Fibroblast of skin of right quadriceps (primary cell): ENCODE measurements at places on chromosomes 1 and 21.

DNA sequence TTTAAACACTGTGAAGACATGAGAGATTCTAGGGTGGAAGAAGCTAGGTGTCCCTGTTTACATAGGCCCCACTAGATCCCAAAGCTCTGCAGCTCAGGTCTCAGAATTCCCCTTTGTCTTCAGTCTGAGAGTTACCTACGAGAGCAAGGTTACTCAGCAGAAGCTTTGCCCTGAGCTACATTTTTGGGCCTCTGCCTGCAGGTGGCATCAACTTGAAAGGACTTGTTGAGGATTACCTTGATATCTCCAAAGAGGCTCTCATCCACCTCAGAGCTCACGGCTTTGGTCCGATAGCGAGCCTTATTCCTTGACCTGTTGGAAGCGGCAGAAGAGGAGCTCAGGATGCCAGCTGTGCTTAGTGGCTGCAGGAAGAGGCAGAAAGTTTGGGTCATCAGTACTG is 7.0 kb downstream of the CFAP45 start:
- DNase-seq = no peak

DNA sequence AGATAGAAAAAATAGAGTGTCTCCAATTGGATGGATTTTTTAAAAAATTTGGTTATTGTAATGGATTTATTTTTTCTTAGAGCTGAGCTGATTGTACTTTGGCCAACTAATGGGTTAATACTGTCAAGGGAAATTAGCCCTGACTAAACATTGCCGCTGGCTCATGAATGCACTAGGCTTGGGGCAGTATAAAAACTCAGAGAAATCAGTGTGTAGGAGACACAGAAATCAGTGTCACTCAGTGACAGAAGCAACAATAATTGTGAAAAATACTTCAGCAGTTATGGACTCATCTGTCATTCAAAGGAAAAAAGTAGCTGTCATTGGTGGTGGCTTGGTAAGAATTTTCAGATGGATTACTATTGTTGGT is at the start of gene KMO:
TSS of gene KMO (plus strand) at position 217 of the 370 bp plus-strand sequence. CDS start at position 284, 67 bp downstream.
- peak; percentile 3 for DNase-seq

- DNase-seq = peak; percentile 65
These were observed 3.5 kb upstream of the PEAR1 start for GRCh38 chr1:156889802-156890580.

DNA sequence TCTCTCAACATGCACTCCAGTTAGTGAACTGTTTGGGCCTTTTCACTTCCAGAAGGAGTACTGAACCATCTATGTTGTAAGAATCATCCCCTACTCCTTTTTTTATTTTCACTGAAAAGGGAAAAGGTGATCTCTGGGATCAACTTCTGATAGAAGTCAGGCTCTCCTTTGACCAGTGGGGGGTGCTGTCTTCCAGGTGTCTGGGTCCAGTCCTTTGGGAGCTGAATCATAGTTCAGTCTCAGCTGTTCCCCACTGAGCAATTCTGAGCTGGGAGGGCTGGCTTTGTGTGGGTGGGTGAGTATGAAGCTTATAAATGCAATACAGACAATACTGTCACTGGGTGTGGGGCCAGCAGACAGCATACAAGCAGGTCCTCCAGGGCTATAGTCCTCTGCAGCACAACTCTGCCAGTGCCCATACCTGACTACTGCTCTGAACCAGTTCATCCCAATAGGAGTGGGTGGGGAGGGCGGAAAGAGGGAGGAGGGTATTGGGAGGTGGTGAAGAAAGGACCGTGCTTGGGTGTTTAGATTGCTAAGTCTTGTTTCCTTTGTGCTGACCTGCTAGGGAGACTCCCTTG is 12.5 kb upstream of the SARS1 start:
- DNase-seq = peak; percentile 90

- DNase-seq = no peak
These were observed 138.5 kb upstream of the ZNHIT6 start for GRCh38 chr1:85846706-85847105.

DNA sequence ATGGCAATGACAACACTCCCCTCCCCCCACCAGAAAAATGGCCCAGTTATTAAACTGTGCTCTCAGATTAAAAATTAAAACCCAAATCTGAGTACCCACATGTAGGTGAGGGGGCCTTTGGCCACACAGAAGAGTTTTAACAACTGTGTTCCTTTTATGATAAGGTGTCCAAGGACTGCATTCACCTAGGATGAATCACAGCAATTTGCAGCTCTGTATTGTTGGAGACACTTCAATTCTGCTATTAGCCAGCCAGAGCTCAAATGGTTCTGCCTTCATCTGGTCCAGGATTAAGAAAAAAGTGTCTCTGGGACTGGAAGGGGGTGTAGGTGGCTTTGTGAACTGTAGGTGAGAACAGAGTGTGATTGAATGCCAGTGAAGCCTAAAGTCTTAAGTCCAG is 43.3 kb upstream of the DIRAS3 start:
- peak; percentile 23 for DNase-seq

DNA sequence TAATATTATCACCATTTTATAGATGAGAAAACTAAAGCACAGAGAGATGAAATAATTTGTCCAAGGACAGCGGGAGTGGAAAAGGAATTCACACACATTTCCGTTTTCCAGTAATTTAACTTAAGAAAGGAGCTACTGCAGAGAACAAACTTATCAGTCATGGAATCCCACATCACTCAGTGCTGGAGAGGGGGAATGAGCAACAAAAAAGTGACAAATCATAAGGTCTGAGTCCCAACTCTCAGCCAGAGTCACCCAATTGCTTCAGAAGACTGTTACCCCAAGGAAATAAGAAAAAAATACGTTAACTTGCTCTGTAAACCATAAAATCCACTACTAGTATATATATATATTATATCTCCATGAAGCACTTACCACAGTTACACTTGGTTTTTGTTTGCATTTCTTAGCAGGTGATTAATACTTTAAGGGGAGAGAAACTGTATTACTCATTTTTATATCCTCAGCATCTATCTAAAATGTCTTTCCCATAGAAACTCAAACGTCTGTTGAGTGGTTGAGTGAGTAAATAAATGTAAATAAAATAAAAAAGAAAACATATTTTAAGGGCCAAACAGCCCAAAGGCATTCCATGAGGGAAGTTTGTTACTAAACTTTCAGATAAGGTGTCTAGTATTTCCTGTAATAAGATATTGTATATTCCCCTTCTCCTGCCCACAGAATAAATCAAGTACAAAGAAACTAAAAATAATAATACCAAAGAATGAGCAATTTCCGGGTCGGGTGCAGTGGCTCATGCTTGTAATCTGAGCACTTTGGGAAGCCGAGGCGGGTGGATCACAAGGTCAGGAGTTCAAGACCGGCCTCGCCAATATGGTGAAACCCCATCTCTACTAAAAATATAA is 76.8 kb downstream of the SLC45A1 start:
- peak; percentile 85 for DNase-seq

GRCh38 chr1:63918418-63918945 is 144.7 kb downstream of the ROR1 start:
- DNase-seq = no peak

GRCh38 chr1:200925831-200926230 is 31.1 kb downstream of the INAVA start:
- peak; percentile 42 for DNase-seq

DNA sequence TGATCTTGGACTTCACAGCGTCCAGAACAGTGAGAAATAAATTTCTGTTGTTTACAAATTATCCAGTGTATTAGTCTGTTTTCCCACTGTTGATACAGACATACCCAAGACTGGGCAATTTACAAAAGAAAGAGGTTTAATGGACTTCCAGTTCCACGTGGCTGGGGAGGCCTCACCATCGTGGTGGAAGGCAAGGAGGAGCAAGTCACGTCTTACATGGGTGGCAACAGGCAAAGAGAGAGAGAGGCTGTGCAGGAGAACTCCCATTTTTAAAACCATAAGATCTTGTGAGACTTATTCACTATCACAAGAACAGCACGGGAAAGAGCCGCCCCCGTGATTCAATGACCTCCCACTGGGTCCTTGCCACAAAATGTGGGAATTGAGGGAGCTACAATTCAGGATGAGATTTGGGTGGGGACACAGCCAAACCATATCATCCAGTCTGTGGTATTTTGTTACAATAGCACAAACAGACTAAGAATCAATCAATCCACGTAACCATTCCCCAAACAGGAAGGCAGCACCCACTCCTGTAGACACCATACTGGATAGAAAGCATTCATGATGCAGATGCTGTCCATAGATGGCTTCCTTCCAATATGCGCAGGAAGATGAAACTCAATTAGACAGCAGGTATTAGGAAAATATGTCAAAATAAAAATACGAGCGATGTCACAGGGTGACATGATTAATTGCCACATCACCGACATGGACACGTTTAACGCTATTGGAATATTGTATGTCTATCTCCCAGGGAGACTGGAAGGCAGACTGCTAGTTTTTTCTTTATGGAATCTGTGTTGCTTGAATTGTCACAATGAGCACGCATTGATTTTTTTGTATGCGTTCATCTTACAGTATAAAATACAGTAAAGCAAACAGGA is 22.8 kb downstream of the ECE1 start:
- no peak for DNase-seq

- no peak for DNase-seq
These were observed 240.2 kb downstream of the AJAP1 start for GRCh38 chr1:4894566-4894965.

- no peak for DNase-seq
These were observed 49.0 kb downstream of the SCCPDH start for GRCh38 chr1:246773213-246773641.

GRCh38 chr1:92329347-92330129 is 30.7 kb downstream of the RPAP2 start:
- DNase-seq = peak; percentile 24

DNA sequence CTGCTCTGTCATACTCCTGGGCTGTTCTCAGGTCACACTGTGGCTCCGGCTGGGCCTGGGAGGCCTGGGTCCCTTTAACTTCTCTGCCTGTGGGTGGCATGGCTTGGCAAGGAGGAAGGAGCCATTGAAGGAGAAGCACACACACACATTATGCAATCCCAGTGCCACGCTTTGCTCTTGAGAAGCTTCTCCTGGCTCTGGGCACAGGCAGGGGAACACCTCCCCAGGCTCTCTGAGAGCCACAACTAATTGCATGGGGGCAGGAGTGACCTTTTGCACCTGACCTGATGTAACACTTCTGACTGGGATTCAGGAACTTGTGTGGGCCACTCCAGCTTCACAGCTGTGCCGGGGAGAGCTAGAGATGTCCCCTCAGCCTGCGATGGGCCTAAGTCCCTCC is 23.1 kb downstream of the LGR6 start:
- DNase-seq = no peak

DNA sequence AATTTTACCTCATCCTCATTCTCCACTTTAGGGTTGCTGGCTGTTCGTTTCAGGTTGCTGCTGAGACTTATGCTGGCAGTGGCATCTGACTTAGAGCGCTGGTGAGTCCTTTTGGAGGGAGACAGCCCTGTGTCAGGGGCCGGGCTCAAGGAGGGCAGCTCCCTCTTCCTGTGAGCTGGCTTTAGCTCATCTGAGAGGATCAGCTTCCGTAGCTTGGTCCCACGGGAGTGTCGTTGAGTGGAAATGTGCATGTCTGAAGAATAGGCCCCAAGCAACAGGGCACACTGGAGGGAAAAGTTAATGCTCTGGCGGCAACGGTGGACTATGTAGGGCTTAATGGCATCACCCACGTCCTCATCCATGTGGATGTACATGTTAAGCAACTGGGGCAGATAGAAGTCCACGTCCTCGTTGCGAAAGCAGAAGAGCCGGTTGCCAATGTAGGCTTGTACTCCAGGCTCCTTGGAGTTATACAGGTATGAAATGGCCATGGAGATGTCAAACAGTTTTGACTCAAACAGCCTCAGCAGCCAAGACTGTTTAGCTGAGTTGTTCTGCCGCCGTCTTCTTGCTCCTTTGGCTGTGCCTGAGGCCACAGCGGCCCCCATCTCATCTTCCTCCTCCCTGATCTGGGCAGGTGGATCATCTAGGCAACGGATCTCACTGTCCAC is 11.5 kb downstream of the PI4KB start:
- no peak for DNase-seq

DNA sequence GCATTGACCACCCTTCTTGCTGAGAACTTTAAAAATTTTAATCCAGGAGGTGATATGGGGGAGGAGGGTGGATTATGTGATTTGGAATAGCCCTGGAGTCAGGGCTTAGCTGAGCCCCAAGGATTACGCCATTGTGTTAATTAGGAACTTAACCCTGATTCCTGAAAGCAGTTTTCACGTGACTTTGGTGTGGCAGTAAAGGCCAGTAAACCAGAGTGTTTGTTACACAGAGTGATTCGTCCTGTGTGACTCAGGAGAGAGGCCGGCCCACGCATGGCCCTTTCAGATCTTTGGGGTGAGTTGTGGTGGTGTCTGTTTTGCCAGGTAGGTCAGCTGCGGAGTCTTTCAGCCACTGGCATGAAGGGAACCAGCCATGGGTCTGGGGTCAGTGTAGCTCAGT is 107.6 kb downstream of the NOS1AP start:
- no peak for DNase-seq

DNA sequence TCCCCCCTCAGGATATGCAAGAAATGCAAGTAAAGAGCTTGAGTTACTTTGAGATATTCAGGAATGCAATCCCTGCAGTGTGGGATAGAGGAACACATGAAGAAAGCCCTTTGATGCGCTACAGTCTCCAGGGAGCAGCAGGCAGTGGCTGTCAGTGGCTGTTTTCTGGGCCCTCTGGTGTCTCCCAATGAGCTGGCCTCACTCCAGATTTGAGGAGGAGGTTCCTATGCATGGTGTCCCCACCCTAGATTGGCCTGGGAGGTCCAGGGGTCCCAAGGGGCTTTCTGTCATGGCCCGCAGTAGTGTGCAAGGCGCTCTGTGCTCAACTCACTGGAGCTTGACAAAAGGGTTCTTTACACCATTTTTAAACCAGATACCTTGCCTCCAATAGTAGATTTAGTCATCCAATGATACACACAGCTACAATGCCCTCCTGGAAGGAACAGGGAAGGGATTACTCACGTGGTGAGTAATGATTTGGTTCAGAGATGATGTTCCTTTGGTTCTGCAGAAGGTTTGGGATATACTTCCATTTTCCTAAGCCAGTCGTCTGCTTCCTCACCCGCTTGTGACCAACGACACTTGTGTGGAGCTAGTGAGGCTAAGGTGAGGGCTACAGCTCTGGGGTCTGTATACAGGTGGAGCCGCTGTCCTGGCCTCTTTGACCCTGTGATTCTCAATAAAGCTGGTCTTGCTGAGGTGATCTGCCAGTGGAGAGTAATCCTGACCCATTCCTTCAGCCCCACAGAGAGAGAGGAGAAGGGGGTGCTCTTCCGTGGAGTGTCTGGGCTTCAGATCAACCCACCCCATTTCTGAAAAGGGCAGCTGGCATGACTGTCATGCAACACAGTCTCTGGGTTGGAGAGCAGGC is 6.6 kb downstream of the BATF3 start:
- DNase-seq = peak; percentile 35

DNA sequence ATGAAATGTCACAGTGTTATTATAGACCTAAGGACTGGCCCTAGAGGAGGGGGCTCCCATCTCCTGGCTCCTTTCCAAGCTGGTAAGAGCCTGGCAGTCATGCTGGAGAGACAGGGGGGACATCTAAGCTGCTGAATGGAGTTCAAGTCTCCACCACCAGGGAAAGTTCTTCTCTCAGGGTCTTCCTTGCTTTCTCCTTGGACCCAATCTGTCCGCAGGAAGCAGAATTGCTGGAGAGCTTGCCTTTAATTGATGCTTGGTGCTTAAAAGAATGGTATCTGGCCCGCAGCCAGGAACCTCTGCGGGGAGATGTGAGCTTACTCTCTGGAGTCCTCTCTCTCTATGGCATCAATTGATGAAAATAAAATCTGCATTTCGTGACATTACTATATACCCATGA is 25.1 kb downstream of the IRF2BP2 start:
- peak; percentile 73 for DNase-seq

- no peak for DNase-seq
These were observed 30.0 kb downstream of the CACHD1 start for GRCh38 chr1:64499966-64500365.

GRCh38 chr1:3466366-3467075 is 12.1 kb downstream of the ARHGEF16 start:
- DNase-seq = no peak
